ENCODE measurements at places on chromosomes 16 and 17. TPM values are rescaled to one million over a fixed set of nuclear protein-coding genes. Genes with fewer than 3 reads are reported as not detected.

DNA sequence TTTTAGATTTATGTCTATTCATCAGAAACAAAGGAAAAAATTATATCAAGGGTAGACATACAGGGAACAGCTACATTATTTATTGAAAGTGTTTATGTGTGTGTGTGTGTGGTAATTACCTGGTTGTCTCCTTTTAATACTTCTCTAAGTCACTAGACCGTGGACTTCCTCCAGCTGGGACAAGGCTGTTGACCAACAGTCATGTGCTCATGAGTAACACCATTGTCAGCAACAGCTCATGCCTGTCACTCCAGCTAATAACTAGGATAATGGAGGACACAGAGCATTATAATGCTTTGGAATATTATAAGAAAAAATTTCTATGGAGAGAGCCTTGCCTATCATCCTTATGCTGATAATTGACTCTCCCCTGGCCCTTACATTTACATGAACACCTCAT, 125.3 kb upstream of the SALL1 start:
- peak; percentile 33 for DNase-seq
- H3K27me3 ChIP-seq = no peaks in the 10 kb centered on the region
- H3K36me3 ChIP-seq = no peaks in the 10 kb centered on the region
- no peak overlapping the region for H3K4me3 ChIP-seq
- H3K27ac ChIP-seq = no peak overlapping the region

- no peaks in the 10 kb centered on the region for H3K27me3 ChIP-seq
- H3K4me1 ChIP-seq = peaks cover 58% of the 10 kb centered on the region
- H3K36me3 ChIP-seq = no peaks in the 10 kb centered on the region
Observed at GRCh38 chr17:10130677-10131076, 67.7 kb downstream of the GAS7 start.

Gene ATMIN
- 44.4 TPM for total RNA-seq

- H3K36me3 ChIP-seq = no peaks in the 10 kb centered on the region
- H3K4me1 ChIP-seq = peaks cover 13% of the 10 kb centered on the region
- no peak overlapping the region for H3K4me3 ChIP-seq
- no peaks in the 10 kb centered on the region for H3K27me3 ChIP-seq
- no peak for DNase-seq
- no peak overlapping the region for H3K27ac ChIP-seq
Observed at GRCh38 chr17:82879241-82879640, 39.4 kb upstream of the ZNF750 start.

DNA sequence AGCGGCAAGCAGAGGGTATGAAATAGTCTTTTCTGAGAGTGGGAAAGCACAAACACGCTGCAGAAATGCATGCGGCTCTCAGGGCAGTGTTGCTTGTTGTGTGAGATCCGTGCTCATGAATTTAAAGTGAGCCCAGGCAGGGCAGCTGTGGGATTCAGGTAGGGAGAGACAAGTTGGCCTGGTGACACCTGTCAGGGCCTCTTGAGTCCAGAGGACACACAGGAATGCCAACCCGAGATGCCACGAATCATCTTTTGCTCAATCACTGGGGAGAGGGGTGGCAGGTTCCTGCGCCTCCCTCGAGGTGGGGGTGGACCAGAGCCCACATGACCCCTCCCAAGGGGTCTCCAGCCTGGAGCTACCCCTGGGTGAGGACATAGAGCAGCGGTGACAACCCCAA, 211.9 kb downstream of the GSG1L start:
- no peak overlapping the region for H3K4me3 ChIP-seq
- no peak for DNase-seq
- H3K4me1 ChIP-seq = no peaks in the 10 kb centered on the region
- no peaks in the 10 kb centered on the region for H3K36me3 ChIP-seq
- H3K27me3 ChIP-seq = peaks cover 22% of the 10 kb centered on the region
- H3K27ac ChIP-seq = no peak overlapping the region

DNA sequence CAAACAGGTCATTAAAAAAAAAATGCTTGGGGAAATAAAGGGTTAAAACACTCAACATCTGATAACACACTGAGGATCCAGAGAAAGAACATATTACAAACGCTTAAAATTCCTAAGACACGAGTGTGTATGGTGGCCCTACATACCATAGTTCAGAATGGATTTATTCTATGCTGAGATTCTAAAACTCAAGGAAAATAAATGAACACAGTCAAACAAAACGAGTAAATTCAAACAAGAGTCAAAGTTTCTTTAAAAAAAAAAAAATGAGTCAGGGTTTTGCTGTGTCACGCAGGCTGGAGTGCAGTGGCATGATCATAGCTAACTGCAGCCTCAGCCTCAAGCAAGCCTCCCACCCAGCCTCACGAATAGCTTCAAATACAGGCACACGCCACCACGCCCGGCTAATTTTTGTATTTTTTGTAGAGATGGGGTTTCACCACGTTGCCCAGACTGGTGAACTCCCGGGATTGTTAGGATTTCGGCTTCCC, 17.4 kb downstream of the CRK start:
- peaks cover 20% of the 10 kb centered on the region for H3K4me1 ChIP-seq
- peak overlapping the region; percentile 51 for H3K4me3 ChIP-seq
- peak; percentile 88 for DNase-seq
- H3K27ac ChIP-seq = peak overlapping the region; percentile 88

Gene FBXL16
- total RNA-seq = not detected

DNA sequence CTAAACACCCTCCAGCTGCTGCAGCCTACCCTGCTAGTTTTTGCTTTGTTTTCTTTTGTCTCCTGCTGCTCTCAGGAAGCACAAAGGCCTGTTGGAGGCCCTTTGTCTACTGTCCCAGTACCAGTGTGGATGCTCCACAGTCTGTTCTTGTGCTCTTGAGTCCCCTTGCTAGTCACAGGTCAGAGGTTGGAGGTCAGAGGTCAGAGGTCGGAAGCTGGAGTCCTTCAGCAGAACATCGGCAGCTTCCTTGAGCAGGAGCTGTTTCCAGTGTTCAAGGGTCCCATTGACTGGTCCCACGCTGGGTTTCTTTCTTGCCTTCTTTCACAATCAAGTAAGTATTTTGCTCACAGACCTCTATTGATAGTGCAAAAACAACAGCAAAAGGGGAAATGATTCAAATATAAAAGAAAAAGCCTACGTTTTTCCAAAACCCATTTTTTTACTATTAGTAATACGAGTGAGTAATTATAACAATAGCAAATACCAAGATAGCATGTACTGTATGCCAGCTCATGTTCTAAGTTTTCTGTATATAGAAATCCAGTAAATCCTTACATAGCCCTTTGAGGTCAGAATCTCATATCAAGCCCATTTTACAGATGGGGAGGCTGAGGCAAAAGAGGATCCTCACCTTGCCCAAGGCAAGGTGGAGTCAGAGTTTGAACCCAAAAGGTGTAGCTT, 10.9 kb upstream of the IL34 start:
- H3K27ac ChIP-seq = peak overlapping the region; percentile 84
- H3K27me3 ChIP-seq = no peaks in the 10 kb centered on the region
- H3K4me3 ChIP-seq = peak overlapping the region; percentile 49
- H3K4me1 ChIP-seq = peaks cover 10% of the 10 kb centered on the region

- no peaks in the 10 kb centered on the region for H3K4me1 ChIP-seq
- no peak overlapping the region for H3K4me3 ChIP-seq
- peaks cover 5% of the 10 kb centered on the region for H3K27me3 ChIP-seq
- DNase-seq = no peak
Observed at GRCh38 chr17:79331492-79331891, 256.9 kb downstream of the ENGASE start.

DNA sequence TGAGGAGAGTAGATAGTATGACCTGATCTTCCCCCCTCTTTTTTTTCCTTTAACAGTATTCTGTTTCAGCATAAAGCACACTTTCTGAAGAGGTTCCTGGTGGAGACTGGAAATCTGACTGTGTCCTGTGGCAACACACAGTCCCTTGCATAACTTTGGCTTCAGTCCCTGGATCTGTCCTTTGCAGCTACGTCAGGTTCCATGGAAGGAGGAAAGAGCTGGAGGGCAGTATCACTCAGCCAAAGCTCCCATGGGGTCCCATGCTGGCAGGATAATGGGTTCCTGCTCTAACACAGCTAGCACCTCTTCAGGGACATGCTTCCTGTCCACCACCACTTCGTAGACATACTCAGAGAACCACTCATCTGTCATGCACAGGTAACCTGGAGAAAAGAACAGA, 13.3 kb upstream of the SLC6A4 start:
- H3K4me1 ChIP-seq = peaks cover 14% of the 10 kb centered on the region
- peaks cover 14% of the 10 kb centered on the region for H3K36me3 ChIP-seq
- DNase-seq = no peak
- H3K27me3 ChIP-seq = no peaks in the 10 kb centered on the region

DNA sequence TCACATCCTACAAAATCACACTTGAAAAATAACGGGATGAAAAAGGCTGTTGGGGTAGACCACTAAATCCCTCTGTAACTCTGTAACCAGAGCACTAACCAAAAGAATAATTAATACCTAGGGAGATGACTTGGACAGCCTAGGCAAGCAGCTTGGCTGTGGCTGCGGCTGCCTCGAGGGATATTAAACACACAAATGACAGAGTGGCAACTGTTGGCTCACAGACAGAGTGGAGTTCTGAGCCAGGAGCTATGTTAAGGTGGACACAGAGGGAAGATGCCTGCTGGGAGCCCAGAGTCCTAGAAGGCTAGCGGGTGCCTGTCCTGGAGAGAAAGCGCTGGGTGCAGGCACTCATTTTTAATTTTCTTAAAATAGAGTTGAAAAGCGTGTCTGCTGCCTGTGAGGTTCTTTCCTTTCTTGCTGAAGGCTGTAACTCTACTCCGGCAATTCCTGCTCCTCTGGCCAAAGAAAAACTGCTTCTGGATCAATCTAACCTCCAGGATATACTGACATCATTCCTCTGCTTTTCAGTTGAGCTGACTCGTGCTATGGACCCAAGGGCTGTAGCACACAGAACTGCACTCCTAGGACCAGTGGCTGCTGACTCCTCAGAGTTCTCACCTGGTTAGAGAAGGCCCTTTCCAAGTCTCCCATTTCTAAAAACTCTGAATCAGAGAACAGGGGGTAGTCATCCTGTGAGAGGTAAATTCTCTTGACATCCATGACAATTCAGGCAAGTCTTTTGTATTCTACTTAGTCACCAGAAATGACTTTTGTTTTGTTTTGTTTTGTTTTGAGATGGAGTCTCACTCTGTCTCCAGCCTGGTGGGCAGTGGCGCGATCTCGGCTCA, 147.9 kb downstream of the STX8 start:
- no peaks in the 10 kb centered on the region for H3K27me3 ChIP-seq
- no peak overlapping the region for H3K4me3 ChIP-seq
- DNase-seq = no peak
- H3K4me1 ChIP-seq = peaks cover 11% of the 10 kb centered on the region
- H3K27ac ChIP-seq = no peak overlapping the region

Gene APOH
- total RNA-seq = not detected

DNA sequence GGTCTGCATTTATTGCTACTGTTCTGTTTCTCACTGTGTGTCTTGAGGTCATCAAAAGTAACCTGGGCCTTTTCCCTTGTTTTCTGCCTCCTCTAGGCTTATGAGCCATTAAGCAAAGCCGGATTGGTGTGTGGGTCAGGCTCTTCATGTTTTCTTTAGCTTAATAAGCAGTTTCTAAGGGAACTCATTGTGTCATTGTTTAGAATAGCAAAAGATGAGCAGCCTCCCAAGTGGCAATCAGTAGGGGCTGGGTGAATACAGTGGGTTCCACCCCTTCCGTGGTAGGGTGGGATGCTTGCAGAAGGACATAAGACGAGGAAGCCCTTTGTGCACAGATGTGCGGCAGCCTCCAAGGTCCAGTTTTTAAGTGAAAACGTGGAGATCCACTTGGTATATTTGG, 34.5 kb downstream of the ABCC1 start:
- no peaks in the 10 kb centered on the region for H3K27me3 ChIP-seq
- no peaks in the 10 kb centered on the region for H3K36me3 ChIP-seq
- H3K27ac ChIP-seq = no peak overlapping the region
- no peak overlapping the region for H3K4me3 ChIP-seq
- peak; percentile 35 for DNase-seq
- H3K4me1 ChIP-seq = peaks cover 13% of the 10 kb centered on the region

DNA sequence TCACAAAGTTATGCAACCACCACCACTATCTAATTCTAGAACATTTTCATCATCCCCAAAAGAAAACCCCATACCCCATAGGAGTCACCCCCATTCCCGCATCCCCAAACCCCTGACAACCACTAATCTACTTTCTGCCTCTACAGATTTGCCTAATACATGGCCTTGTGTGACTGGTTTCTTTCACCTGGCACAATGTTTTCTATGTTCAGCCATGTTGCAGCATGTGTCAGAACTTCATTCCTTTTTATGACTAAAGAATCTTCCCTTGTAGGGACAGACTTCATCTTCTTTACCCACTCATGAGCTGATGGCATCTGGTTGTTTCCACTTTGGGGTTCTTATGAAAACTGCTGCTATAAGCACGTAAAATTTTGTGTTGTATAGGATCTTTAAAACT, 34.6 kb downstream of the CYTH1 start:
- H3K27ac ChIP-seq = peak overlapping the region; percentile 78
- peak overlapping the region; percentile 32 for H3K4me3 ChIP-seq
- DNase-seq = peak; percentile 76
- H3K4me1 ChIP-seq = peaks cover 29% of the 10 kb centered on the region

Gene TRIM16
- total RNA-seq = 32.1 TPM

GRCh38 chr16:5062790-5063765, 2.7 kb downstream of the C16orf89 start:
- no peak overlapping the region for H3K27ac ChIP-seq
- H3K4me1 ChIP-seq = no peaks in the 10 kb centered on the region
- no peak overlapping the region for H3K4me3 ChIP-seq
- no peak for DNase-seq

DNA sequence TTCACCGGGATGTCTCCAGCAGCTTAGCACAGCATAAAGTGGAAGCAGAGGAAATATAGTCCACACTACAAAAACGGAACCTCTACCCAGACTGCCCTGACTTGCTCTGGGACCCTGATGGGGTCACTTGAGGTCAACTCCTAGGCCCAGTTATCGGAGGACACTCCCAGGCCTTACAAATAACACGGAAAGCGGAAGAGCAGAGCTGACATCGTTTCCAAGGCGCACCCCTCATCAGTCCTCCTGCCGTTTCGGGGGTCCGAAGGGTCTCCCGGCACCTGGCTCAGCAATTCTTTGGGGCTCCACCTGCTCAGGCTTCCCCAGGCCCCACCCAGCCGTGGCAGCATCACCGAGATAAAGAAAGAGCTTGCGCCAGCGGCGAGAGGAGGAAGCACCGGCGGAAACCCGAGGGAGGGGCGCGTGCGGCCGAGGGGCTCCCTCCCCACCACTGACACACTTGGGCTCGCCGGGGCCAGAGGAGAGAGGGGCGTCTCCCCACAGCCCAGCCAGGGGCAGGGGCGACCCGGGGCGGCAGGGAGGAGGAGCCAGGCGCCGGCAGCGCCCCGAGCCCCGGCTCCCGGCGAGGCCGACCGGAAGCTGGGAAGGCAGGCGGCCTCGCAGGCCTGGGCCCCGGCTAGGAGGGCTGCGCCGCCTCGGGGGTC, 727 bp downstream of the CORO7 start:
- 0 out of 2 replicates have a peak, but pooled peaks cover 6% of the 10 kb centered on the region for H3K4me1 ChIP-seq
- H3K27ac ChIP-seq = peak overlapping the region; percentile 36
- no peaks in the 10 kb centered on the region for H3K27me3 ChIP-seq
- no peaks in the 10 kb centered on the region for H3K36me3 ChIP-seq

Gene TMIGD1
- total RNA-seq = not detected

Gene GAS7
- total RNA-seq = 13.4 TPM

- no peaks in the 10 kb centered on the region for H3K36me3 ChIP-seq
- H3K27me3 ChIP-seq = peaks cover 52% of the 10 kb centered on the region
Observed at GRCh38 chr17:58387834-58388233, 29.5 kb downstream of the RNF43 start.

All from GM23248 (cell line).